ENCODE measurements at places on chromosomes 1 and 21.

- peak; percentile 94 for DNase-seq
Observed at GRCh38 chr1:15272009-15272781, 25.2 kb downstream of the FHAD1 start.

DNA sequence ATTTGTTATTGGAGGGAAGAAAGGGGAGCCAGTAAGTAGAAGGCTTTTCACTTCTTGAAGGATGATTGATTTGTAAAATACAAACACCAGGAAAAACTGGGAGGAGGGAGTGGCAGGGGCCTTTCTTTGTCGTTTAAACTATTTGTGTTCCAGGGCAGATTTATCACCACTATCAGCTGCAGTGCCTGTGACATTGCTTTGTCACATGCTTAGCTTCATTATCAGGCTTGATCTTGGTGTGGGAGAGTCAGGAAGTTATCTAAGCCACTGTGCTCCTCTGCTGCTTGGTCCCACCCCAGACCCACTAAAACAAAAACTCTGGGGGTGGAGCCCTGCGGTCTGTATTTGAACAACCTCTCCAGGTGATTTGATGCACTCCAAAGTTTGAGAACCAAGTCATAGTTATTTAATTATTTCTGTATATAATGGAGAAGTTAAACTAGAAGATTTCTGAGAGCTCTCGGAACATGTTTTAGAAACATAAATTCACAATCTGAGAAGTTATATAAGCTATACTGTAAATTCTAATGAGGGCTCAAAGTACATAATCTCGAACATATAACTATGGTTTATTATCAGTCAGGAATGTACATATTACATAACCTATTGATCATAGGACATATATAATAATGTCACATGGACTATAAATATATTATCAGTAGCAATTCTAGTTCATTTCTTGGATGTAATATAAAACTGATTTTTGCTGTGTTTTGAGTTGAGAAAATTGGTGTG, 87.9 kb downstream of the CDC14A start:
- no peak for DNase-seq

DNA sequence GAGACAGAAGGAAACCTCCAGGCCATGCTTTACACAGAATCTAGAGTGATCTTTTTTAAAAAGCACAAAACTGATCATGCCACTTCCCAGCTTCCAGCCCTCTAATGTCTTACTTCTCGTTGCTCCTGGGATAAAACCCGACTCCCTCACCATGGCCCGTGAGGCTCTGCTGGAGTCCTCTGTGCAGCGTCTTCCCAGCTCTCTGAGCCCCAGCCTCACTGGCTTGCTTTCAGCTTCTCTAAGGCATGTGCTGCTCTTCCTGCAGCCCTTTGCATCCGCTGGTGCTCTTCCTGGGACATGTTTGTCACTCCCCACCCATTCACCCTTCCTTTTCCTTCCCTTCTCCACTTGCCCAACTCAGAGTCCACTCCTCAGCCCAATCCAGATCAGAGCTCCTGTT, 184.1 kb downstream of the AK5 start:
- DNase-seq: no peak

- no peak for DNase-seq
Observed at GRCh38 chr1:112478314-112478713, 30.5 kb upstream of the WNT2B start.

GRCh38 chr1:33273406-33273805, 17.1 kb downstream of the ZNF362 start:
- no peak for DNase-seq

GRCh38 chr1:156489166-156489934, 11.2 kb downstream of the MEF2D start:
- peak; percentile 68 for DNase-seq
